ENCODE measurements at places on chromosomes 7 and 10. TPM values are rescaled to one million over a fixed set of nuclear protein-coding genes. Genes with fewer than 3 reads are reported as not detected.

GRCh38 chr10:72245949-72246525 is 27.7 kb upstream of the DDIT4 start:
- no peak for DNase-seq
- no peak overlapping the region for H3K4me3 ChIP-seq
- no peaks in the 10 kb centered on the region for H3K27me3 ChIP-seq
- H3K27ac ChIP-seq, result peak overlapping the region; percentile 12
- H3K36me3 ChIP-seq, result no peaks in the 10 kb centered on the region

DNA sequence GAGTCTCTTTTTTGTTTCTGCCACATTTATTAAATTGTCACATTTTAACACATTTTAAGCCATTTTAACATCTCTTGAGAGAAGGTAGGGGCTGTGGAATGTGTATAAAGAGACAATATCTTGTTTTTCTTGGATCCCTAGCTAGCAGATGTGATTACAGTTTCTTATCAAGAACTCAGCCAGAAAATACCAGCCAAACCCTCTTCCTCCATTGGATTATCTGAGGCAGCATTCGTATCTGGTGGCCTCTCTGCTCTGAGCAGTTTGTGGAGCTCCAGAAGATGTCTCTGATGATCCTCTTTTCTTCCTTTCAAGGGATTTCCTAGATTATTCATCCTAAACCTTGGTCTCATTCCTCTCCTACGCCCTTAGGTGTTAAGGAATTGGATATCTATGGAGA is 35.3 kb upstream of the PFKFB3 start:
- DNase-seq, result no peak
- H3K27me3 ChIP-seq, result no peaks in the 10 kb centered on the region
- H3K4me3 ChIP-seq, result no peak overlapping the region
- no peak overlapping the region for H3K27ac ChIP-seq
- no peaks in the 10 kb centered on the region for H3K36me3 ChIP-seq
- peaks cover 19% of the 10 kb centered on the region for H3K4me1 ChIP-seq

GRCh38 chr7:15648461-15648961 is 38.0 kb downstream of the MEOX2 start:
- no peaks in the 10 kb centered on the region for H3K27me3 ChIP-seq
- H3K4me3 ChIP-seq, result no peak overlapping the region
- no peaks in the 10 kb centered on the region for H3K4me1 ChIP-seq
- no peak for DNase-seq
- H3K27ac ChIP-seq, result no peak overlapping the region
- H3K36me3 ChIP-seq, result no peaks in the 10 kb centered on the region

- H3K27ac ChIP-seq, result no peak overlapping the region
- H3K27me3 ChIP-seq, result no peaks in the 10 kb centered on the region
- no peak overlapping the region for H3K4me3 ChIP-seq
- DNase-seq, result no peak
- no peaks in the 10 kb centered on the region for H3K36me3 ChIP-seq
- H3K4me1 ChIP-seq, result peaks cover 6% of the 10 kb centered on the region
These were observed 16.0 kb downstream of the MNX1 start for GRCh38 chr7:156994417-156994816.

DNA sequence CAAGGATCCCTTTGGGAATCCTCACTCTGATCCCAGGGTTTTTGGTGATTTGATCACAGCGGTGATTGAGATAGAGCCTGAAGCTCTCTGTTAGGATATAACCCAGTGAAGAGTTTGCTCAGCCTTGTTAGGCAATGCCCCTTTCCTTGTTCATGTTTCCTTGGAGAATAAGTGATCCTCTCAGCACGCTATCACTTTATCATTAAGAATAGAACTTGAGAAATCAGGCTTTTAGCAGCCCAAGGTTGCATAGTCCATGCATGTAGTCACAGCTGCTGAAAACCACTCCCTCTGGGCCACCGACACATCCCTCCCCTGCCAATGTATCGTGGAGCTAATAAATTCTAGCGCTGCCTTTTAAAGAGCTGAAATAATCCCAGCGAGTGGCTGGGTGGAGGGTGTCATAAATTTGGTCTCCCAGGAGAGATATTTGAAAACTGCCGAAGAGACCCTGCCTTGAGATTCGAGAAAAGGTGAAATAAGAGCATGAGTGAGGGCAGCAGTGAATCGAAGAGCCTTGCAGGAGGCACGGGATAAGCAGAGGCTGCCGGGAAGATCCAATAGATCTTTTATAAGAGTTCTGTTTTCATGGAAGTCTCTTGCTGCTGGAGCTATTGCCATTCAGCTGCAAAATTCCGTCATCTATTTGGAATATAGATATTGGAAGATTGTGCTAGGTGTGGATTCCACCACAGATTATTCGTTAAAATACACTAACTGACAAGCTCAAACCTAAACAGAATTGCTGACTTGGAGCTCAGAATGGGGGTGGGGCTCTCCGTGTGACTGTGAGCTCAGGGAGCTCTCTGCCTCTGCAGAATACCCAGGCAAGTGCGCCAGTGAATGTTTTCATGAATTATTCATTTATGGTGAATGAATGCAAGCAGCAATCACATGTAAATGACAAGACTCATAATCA is 249.8 kb downstream of the TRIL start:
- H3K4me3 ChIP-seq, result no peak overlapping the region
- no peak for DNase-seq
- H3K4me1 ChIP-seq, result no peaks in the 10 kb centered on the region

DNA sequence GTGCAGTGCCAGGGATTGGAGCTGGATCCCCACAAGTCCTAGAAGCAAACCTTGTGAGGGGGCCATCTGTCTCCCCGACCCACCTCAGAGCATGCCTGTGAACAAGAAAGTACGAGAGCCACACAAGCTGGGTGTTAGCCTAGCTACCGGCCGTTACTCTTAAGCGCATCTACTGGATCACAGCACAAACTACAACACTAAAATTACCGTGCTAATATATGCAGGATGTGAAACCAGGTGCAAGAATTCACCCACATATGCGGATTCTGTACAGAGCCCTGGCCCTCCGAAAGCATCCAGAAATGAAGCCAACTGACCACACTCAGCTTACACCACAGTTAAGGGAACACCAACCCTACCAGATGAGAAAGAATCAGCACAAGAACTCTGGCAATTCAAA is 16.0 kb upstream of the PRSS1 start:
- H3K27me3 ChIP-seq, result no peaks in the 10 kb centered on the region
- no peak overlapping the region for H3K27ac ChIP-seq
- H3K4me1 ChIP-seq, result no peaks in the 10 kb centered on the region
- no peak overlapping the region for H3K4me3 ChIP-seq
- no peaks in the 10 kb centered on the region for H3K36me3 ChIP-seq
- DNase-seq, result no peak

GRCh38 chr7:149765399-149766121 is 7.8 kb downstream of the ZNF467 start:
- no peaks in the 10 kb centered on the region for H3K4me1 ChIP-seq
- H3K27me3 ChIP-seq, result no peaks in the 10 kb centered on the region
- H3K27ac ChIP-seq, result no peak overlapping the region
- no peaks in the 10 kb centered on the region for H3K36me3 ChIP-seq
- H3K4me3 ChIP-seq, result no peak overlapping the region

GRCh38 chr10:67242528-67242927 is 316.7 kb downstream of the LRRTM3 start:
- DNase-seq, result no peak
- no peaks in the 10 kb centered on the region for H3K27me3 ChIP-seq
- no peaks in the 10 kb centered on the region for H3K36me3 ChIP-seq
- no peaks in the 10 kb centered on the region for H3K4me1 ChIP-seq

DNA sequence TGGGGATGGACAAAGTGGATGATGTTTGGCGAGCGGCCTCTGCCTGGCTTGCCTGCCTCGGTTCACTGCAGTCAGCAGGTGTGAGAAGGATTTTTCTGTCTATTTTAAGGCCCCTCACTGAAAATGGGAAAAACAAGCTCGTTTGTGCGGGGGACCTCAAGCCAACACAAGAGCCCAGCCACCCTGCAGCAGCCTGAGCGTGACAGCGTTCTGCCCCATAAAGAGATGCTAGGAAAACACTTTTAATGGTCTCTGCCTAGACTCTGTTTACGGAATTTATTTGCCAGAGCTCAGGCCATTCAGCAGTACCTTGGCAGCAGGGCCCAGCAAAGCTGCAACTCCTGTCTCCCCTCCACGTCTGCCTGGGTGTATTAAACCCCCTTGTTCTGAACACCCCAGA is 131.7 kb downstream of the GRK5 start:
- H3K4me3 ChIP-seq, result no peak overlapping the region
- H3K4me1 ChIP-seq, result peaks cover 21% of the 10 kb centered on the region
- DNase-seq, result no peak
- H3K27me3 ChIP-seq, result no peaks in the 10 kb centered on the region

GRCh38 chr7:105776068-105776790 is 100.2 kb downstream of the ATXN7L1 start:
- H3K4me1 ChIP-seq, result peaks cover 6% of the 10 kb centered on the region
- H3K4me3 ChIP-seq, result no peak overlapping the region
- no peak overlapping the region for H3K27ac ChIP-seq
- DNase-seq, result peak; percentile 80

DNA sequence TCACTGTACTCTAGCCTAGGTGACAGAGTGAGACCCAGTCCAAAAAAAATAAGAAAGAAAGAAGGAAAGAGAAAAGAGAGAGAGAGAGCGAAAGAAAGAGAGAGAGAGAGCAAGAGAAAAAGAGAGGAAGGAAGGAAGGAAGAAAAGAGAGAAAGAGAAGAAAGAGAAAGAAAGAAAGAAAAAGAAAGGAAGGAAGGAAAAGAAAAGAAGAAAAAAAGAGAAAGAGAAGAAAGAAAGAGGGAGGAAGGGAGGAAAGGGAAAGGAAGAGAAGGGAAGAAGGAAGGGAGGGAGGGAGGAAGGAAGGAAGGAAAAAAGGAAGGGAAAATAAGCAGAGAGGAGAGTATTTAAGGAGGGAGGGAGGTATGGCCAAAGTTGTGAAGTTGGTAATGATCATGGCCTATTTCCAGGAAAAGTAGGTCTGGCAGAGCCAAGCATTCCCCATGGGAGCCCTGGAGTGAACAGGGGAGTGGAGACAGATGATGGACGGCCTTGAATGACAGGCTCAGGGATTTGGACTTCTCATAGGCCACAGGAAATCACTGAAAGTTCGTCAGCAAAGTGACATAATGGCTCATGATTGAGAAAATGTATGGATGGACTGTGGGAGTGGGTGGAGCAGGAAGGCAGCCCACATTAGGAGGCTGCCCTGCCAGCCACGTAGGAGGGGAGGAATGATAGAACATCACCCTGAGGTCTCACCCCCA is 44.8 kb upstream of the CUX1 start:
- DNase-seq, result no peak
- H3K36me3 ChIP-seq, result no peaks in the 10 kb centered on the region
- no peak overlapping the region for H3K4me3 ChIP-seq
- H3K27me3 ChIP-seq, result no peaks in the 10 kb centered on the region
- no peak overlapping the region for H3K27ac ChIP-seq

DNA sequence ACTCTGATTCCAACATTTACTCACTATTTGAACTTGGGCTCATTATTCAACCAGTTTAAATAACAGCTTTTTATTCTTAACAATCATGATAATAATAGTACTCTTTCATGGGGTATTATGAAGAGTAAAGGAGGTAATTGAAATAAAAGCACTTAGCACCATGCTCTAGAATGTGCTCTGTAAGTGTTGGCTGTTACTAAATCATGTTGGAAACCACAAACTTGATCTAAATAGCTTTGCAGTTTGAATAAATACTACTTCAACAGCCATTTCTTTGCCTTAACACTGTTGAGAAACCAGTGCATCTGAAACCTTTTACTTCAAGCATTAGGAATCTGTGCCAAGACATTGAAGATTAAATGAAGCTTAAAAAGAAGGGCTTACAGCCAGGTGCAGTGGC is 7.9 kb upstream of the UPF2 start:
- DNase-seq, result no peak
- no peaks in the 10 kb centered on the region for H3K27me3 ChIP-seq
- no peaks in the 10 kb centered on the region for H3K36me3 ChIP-seq
- H3K27ac ChIP-seq, result no peak overlapping the region
- H3K4me3 ChIP-seq, result no peak overlapping the region
- H3K4me1 ChIP-seq, result no peaks in the 10 kb centered on the region

- no peaks in the 10 kb centered on the region for H3K36me3 ChIP-seq
- H3K4me1 ChIP-seq, result no peaks in the 10 kb centered on the region
- no peaks in the 10 kb centered on the region for H3K27me3 ChIP-seq
- no peak overlapping the region for H3K4me3 ChIP-seq
- no peak overlapping the region for H3K27ac ChIP-seq
These were observed 185.1 kb downstream of the CTTNBP2 start for GRCh38 chr7:117688126-117688525.

GRCh38 chr7:38060637-38061036 is 117.4 kb upstream of the STARD3NL start:
- no peak overlapping the region for H3K4me3 ChIP-seq
- no peaks in the 10 kb centered on the region for H3K27me3 ChIP-seq
- no peaks in the 10 kb centered on the region for H3K4me1 ChIP-seq
- no peak for DNase-seq
- no peak overlapping the region for H3K27ac ChIP-seq
- no peaks in the 10 kb centered on the region for H3K36me3 ChIP-seq

Gene PHYHIPL
- not detected for total RNA-seq

Gene ASB13
- total RNA-seq, result 21.8 TPM

Gene HACD1
- 7.5 TPM for total RNA-seq

Gene PRLHR
- total RNA-seq, result not detected

Gene ZNF775
- 13.5 TPM for total RNA-seq

Gene NUTM2A
- total RNA-seq, result 0.95 TPM

Gene NPTX2
- total RNA-seq, result 7.3 TPM

Gene ZNF777
- 15.8 TPM for total RNA-seq

Gene PCGF6
- 9.0 TPM for total RNA-seq
